Iris pigment epithelial cell (primary cell): ENCODE measurements at places on chromosomes 3 and 15.

DNA sequence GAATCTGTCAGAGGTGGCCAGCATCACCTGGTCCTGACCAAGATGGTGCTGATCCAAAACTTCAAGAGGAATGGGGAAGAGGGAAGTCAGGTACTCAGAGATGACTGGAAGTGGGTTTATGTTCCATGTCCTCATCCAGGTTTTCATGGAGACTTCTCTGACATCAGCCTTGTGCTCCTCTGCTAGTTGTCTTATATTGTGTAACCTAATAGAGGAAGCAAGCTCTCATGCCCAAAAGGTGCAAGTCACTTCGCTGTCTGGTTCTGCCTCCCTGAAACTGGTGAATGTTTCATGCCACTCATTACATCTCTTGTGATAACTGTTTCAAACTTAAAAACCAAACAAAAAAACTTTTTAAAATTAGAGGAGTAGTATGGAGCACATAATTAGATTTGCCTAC is 127.2 kb upstream of the MANF start:
- DNase-seq = no peak

GRCh38 chr3:59774634-59775033 is 724.8 kb upstream of the CFAP20DC start:
- peak; percentile 86 for DNase-seq

- peak; percentile 67 for DNase-seq
These were observed 44.4 kb downstream of the ADAMTSL3 start for GRCh38 chr15:83698294-83698693.

DNA sequence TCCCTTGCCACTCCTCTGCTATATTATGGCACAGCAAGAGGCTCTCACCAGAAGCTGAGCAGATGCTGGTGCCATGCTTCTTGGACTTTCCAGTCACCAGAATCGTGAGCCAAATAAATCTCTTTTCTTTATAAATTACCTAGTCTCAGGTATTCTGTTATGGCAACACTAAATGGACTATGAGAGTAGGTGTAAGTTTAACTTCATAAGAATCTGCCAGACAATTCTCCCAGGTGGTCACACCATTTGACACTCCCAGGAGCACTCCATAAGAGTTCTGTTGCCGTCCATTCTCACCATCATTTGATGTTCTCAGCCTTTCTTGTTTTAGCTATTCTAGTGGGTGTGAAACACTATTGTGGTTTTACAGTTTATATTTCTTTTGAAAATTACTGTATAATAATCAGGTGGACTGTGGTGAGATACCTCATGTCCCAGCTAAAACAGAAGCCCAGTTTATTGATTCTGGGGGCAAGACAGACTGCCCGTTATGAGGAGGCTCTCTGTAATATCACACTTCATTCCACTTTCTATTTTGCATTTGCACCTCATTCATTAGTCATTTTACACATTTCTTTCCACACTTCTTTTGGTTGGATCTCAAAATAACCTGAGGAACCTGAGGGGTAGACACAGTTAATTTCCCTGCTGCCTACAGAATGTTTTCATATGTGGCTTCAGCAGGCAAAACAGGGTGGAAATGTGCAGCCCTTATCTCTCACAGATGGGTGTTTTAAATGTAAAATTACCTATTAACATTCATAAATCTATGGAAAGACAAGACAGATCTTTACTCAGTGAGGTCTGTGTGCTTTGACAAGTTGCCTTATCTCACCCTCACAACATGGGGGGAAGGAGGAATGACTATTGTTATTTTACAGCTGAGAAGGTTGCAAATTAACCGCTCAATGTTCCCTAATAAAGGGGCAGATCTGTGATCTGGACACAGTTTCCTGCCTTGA is 42.1 kb downstream of the CDCP1 start:
- no peak for DNase-seq

- DNase-seq = no peak
These were observed 453.9 kb upstream of the MDFIC2 start for GRCh38 chr3:70766301-70766700.

DNA sequence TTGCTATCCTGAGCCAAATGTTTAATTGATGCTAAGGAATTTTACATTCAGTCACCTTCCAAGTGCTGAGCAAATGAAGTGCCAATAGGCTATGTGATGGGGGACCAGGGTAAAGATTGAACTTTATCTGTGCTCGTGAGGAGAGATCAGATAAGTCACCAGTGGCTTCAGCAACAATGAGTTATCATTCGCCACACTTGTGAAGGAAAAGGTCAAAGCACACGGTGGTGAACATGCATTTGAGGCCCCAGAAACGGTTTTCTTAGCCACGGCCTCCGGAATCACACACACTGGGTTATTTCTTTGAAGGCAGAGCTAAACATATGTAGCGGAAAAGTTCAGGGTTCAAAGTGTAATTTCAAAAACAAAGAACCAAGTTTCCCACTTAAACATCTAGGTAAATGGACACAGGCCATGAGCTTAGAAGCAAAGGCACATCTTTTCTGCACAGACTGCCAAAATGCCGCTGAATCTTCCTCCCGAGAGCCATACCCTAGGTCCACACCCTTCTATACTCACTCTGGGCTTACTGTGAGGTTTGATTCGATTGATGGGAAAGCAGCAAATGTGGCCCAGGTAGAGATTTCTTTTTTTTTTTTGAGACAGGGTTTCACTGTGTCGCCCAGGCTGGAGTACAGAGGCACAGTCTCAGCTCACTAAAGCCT is 268.5 kb downstream of the SHQ1 start:
- DNase-seq = no peak

- peak; percentile 79 for DNase-seq
These were observed 108.3 kb downstream of the P3H2 start for GRCh38 chr3:190012314-190012782.

- no peak for DNase-seq
These were observed 52.2 kb downstream of the SATB1 start for GRCh38 chr3:18372786-18373405.

- DNase-seq = peak; percentile 45
These were observed 6.7 kb downstream of the PLIN1 start for GRCh38 chr15:89672221-89673164.

DNA sequence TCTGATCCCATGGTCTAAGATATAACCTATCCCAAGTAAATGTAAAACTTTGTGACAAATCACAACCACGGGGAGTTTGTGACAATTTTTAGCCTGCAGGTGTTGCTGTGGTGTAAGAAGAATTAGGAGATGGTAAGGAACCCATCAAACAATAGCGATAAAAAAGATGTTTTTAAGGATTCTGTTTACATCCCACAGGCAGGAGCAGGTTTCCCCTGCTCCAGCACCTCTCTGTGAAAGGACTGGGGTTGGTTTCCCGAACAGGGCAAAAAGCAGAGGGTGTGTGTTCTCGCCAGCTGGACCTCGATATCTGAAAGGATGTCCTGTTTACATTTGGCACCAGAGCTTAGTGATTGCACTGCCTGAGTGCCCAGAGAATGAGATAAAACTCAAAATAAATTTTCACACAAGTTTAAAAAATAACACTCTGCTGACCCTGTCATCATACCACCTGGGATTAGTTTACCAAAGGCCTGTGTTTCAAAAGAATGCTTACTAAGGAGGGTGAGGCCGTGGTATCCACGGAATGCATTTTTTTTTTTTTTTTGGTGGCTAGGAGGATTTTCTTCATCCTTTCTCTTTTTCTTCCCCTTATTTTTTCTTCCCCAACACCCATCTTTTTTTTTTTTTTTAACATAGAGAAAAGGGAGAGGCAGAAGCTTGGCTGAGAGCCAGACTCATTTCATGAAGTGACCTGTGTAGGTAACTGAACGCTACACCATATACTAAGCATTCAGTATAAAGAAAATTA is 151.8 kb upstream of the DPH6 start:
- DNase-seq = peak; percentile 89

DNA sequence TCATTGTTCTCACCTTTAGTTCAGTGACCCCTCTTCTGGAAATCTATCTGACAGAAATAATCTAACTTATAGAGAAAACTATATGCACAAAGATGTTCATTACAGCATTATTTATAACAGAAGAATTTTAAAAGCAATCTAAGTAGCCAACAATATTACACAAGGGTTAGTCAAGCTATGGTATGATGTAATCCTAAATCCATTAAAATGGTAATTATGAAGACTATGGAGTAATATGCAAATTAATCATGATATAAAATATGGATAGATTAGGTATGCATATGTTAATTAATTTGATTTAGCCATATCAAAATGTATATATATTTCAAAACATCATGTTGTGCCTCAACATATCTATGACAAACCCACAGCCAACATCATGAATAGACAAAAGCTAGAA is 17.7 kb upstream of the HERC1 start:
- no peak for DNase-seq

- peak; percentile 54 for DNase-seq
These were observed 1.1 kb upstream of the CSK start for GRCh38 chr15:74780523-74781430.

- no peak for DNase-seq
These were observed 485.9 kb downstream of the SQOR start for GRCh38 chr15:46120713-46121112.

- no peak for DNase-seq
These were observed 71.0 kb downstream of the CCK start for GRCh38 chr3:42194943-42195510.

- DNase-seq = no peak
These were observed 71.7 kb upstream of the CFAP20DC start for GRCh38 chr3:59121346-59122144.

DNA sequence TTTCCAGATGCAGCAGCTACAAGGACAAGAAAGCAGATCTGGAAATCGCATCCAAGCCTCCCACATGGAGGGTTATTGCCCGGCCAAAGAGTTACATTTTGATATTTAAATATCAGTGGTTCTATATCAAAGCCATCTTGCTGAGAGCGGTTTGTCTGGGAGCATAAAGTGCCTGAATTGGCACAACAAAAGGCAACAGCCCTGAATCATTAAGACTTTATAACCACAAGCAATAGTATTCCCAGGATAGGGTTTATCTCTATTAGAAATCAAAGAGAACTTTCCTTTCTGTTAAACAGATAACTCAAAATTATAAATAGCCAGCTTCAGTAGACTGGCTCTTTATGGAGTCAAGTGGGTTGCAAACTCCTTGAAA is 564.7 kb downstream of the ROBO1 start:
- DNase-seq = no peak

DNA sequence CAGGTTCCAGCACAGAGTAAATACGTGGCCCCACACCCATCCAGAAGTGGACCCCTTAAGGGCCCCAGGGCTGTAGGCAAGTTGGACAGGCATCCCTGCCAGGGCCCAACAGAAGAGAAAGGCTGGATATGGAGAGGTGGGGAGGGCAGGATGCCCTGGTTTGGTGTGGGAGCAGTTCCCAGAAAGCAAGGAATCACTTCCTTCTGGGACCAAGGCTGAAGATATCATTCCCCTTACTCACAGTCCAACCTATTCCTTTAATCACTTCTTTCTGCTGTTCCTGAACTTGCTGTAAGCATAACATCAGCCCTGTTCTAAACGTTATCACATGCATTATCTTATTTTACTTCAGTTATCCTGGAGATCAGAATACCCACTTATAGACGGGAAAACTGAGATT is 6.1 kb upstream of the MESP2 start:
- peak; percentile 23 for DNase-seq

GRCh38 chr3:11236588-11237461 is 35.4 kb upstream of the ATG7 start:
- peak; percentile 47 for DNase-seq

DNA sequence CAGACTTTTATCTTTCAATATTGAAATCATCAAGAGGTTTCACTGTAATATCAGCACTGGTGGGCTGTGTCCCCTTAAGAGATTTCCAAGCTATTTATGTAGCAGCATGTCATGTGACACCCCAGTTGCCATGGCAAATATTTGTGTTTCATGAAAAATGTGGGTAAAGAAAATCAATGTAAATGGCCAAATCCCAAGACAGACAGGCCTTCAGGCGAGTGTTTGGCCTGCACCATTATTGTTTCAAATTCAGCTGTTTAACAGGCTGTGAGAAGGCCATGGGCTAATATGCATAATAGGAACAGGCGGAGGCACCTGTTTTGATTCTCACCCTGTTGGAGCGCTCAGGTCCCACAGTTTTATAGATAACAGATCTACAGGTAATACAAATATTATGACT is 104.2 kb downstream of the IQCH start:
- no peak for DNase-seq

GRCh38 chr3:133663569-133664313 is 2.0 kb upstream of the TOPBP1 start:
- peak; percentile 61 for DNase-seq

DNA sequence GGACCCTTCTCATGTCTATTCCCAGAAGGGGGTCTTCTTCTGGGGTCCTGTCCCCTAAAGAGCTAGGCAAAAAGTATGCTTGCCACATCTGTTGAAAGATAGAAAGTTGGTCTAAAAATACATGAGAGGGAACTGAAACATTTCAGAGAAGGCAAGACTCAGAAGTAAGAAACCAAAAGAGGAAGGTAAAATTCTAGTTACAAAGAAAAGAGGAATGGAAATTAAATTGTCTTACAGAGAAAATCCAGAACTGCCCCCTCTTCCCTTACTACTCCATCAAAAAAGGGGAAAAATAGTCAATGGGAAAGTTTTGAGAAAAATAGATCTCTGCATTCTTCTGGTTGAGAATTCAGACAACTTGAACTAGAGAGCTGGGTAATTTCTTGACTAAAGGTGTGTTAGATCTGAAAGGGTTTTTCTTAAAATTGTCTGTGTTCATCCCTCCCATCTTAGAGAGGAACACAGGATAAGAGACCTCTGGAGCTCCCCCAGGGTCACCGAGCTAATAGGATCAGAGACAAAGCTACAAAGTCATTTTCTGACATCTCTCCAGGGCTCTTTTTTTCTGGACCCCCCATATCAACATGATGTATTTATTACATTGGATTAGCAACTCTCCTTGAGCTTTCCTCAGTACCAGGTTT is 32.3 kb upstream of the CCR2 start:
- DNase-seq = no peak

GRCh38 chr15:32837935-32838334 is 120.1 kb downstream of the GREM1 start:
- DNase-seq = no peak

DNA sequence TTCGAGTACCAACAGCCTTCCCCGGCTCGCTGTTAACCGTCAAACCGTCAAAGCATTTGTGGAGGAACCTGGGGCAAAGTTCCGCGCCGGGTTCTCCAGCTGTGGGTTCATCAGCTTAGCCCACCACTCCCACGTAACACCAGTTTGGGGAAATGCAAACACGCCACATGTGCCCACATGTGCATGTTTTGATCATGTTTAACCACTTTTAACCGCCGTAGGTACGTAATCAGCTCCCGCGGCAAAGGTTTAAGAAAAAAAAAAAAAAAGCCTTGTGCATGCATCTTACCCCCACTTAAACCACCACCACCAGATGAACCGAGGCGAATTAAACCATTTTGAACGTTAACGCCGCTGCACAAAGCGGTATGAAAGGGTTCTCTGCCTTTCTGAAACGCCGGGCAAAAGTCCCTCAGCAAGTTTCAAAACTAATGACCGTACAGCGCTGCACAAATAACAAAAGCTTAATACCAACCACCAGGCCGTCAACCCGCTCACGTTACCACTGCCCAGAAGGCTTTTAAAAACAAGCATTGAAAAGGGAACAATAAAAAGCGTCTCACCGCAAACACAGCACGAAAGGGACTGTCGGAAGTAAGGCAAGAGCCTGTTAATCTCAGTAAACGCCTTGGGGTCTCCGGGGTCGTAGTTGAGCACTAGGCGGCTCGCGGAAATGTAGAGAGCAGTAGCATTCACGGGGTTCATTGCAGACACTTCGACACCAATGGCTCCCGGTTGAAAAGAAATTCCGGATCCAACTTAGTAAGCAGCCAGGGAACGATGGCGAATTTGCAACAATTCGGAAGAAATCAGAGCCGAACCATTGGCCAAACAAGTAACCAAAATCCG is 1.5 kb downstream of the MSL2 start:
- peak; percentile 34 for DNase-seq
